ENCODE measurements at places on chromosomes 4 and X.
A peak's percentile ranks its signal among the peaks of the same experiment; 100 is the strongest.

DNA sequence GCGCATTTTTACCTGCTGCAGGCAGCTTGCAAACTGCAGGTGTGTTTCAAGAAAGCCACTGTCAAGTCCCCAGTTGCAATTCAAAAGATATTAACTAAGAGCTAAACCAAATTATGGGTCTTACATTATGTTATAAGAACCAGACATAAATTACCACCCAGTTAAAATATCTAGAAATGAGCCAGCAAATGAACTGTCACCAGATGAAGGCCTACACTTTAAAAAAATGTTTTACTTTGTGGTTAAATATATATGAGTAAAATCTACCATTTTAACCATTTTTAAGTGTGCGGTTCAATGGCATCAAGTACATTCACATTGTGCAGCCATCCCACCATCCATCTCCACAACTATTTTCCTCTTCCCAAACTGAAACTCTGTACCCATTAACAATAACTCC lies 32.0 kb upstream of the TMEM131L start:
- no peak for DNase-seq

GRCh38 chr4:112199041-112199440 lies 32.5 kb upstream of the AP1AR start:
- no peak for DNase-seq

GRCh38 chr4:123380728-123381716 lies 15.6 kb upstream of the SPRY1 start:
- DNase-seq, result no peak

GRCh38 chr4:15451866-15452765 lies 17.6 kb upstream of the CC2D2A start:
- DNase-seq, result no peak

- peak; percentile 28 for DNase-seq
These were observed 100.1 kb downstream of the REPS2 start for GRCh38 chrX:17046478-17047097.

GRCh38 chr4:128451270-128451905 lies 163.8 kb upstream of the PGRMC2 start:
- no peak for DNase-seq

- DNase-seq, result peak; percentile 21
These were observed 1.7 kb downstream of the MTMR1 start for GRCh38 chrX:150694738-150695410.

GRCh38 chr4:158644760-158645159 lies 26.9 kb downstream of the C4orf46 start:
- no peak for DNase-seq

DNA sequence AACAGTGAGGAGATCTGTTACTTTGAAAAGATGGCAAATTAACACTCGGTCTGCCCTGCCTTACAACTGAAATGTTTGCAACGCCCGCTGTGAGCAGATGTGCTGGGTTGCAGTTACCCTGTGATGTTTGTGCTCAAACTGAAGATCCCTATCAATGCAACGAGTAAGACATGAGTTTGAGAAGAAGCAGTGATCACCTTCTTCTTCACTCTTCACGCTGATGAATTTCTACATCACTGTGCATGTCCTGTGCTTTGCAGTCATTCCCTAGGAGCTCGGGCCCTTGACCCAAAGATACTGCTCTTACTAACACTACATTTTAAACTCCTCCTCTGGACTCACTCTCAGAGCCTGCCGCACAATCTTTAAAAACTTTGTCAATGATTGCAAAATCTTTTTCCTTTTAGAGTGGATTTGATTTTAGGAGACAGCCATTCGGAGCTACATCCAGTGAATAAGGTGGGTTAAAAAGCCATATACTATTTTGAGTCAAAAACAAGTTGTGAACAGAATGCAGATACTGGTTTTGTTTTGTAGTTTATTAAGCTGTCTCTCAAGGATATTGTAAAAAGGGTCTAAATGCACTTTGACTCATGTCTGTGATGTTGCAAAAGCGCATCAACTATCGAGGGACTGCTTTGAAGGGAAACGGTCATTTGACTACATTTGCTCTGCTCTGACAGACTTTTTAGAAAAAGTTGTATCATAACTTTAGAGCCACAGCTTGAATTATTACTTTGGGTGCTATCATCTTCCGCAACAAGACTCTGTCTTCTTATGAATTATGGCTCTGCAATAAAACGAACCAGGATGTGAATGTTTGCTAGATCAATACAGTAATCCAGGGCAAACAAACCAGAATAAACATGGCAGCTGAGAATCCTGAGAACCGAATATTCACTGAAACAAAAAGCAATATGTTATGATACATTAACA lies 5.7 kb upstream of the RHOH start:
- DNase-seq, result peak; percentile 33

GRCh38 chr4:24507439-24507838 lies 76.9 kb downstream of the DHX15 start:
- no peak for DNase-seq

DNA sequence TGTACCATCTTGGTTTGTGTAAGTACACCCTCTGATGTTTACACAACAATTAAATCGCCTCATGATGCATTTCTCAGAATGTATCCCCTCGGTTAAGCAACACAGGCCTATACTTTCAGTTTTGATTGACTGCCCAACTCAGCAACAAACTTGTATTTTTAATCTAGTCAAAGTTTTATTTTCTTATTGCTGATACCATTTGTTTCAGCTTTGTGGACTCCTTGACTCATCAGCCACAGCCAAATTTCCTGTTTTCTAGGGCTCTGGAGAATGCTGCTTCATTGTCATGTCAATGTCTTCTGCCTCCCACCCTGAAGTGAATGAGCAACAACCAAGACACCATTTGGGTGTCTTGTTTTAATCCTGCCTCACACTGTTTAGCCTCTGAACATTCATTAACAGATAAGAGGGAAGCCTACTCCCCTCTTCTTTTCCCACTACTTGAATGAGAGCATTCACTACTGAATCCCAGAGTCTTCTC lies 14.0 kb downstream of the BBS12 start:
- no peak for DNase-seq

Measured in CD4-positive, alpha-beta T cell treated with Interleukin-4 for 1 hour (primary cell).